ENCODE measurements at places on chromosomes 7 and 10.
A peak's percentile ranks its signal among the peaks of the same experiment; 100 is the strongest.

DNA sequence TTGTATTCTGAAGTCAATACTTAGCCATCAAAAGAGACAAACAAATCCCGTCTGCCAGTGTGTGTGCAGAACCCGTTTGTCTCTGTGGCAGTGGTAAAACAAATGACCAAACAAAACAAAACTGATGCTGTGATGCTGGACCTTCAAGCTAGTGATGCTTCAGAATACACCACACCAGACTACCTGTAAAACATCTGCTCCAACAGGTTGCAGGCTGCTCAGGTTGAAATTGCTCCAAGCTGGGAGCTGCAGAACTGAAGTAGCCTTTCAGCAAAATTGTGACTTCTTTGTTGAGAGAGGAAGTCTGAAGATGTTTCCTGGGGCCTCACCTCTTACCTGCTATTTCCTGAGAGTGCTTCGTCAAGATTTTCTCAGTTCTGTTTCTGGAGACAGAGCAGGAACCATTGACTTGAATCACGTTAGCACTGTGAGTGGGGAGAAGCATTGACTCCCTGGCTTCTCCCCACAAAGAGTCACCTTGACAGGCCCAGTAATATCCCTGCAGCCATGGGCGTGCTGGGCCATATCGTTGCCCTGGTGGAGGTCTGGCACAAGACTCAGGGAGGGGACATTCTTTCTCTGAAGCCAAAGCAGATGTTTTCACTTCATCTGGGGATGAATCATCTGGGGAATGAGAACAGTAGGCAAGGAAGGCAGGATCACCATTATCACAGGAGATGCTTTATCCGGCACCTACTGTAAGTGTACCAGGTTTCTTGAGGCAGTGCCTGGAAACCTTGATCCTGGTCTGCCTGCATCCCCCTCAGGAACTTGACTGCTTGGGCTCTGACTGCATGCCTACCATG, 80.2 kb downstream of the RBM20 start:
- peak; percentile 25 for DNase-seq

GRCh38 chr10:21929070-21929469, 74.5 kb downstream of the DNAJC1 start:
- DNase-seq: no peak

DNA sequence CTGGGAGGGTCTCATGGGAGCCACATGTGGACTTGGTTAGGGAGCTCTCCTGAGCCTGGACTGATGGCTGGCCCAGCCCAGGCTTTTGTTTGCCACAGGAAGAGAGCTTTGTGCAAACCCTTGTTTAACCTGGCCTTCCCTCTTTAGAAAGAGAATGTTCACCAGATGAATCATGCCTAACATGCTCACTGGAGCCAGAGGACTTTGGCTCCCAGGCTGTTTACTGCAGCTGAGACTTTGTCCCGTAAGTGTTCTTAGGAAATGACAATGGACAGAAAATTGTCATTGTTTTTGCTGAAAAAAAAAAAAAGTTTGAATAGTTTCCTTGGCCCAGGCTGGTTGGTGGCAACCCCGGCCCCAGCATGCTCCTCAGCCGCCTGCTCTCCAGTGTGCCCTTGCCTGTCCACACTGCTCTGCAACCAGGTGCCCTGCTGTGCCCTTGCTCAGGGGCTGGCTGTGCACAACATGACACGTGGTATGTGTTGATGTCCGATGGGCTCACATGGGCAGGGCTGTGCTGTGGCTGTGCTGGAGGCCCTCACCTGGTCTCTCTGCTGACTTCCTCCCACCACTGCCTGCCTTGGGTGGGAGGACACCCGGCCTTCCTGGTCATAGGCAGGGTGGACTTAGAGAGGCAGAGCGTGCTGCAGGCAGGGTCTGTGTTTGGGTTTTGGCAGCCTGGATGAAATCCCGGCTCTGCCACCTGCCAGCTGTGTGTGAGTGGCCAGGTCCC, 215.3 kb upstream of the ZNF32 start:
- DNase-seq: no peak

- DNase-seq: no peak
Observed at GRCh38 chr7:111763221-111763801, 201.0 kb upstream of the IMMP2L start.

DNA sequence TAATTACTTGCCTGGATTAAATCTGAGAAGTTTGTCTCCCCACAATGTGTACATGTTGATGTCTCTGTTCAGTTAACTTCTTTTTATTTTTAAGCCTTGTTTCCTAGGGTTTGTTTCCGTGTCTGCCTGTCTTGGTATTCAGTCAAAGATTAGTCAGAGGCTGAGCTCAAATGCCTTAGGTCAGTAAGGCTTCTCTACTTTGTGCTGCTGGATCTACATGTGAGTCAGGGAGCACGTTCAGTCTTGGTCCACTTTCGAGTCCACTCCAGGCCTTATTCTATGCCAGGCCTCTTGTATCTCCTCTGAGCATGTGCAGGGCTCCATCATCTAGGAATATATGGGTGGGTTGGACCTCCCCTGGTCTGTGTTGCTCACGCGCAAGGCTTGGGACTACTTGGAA, 93.3 kb upstream of the FZD8 start:
- DNase-seq: no peak

DNA sequence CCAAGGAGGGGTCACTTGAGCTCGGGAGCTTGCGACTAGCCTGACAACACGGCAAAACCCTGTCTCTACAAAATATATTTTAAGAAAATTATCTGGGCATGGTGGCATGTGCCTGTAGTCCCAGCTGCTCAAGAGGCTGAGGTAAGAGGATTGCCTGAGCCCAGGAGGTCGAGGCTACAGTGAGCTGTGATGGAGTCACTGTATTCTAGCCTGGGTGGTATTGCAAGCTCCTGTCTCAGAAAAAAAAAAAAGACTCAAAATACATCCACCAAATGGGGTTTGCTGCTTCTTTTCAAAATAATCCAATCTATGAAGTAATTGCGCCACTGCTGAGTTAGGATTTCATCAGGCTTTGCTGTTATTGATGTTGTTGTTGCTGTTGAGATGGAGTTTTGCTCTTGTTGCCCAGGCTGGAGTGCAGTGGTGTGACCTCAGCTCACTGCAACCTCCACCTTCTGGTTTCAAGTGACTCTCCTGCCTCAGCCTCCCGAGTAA, 11.1 kb upstream of the VIM start:
- DNase-seq: no peak

GRCh38 chr10:60348982-60349381, 40.7 kb downstream of the ANK3 start:
- no peak for DNase-seq

DNA sequence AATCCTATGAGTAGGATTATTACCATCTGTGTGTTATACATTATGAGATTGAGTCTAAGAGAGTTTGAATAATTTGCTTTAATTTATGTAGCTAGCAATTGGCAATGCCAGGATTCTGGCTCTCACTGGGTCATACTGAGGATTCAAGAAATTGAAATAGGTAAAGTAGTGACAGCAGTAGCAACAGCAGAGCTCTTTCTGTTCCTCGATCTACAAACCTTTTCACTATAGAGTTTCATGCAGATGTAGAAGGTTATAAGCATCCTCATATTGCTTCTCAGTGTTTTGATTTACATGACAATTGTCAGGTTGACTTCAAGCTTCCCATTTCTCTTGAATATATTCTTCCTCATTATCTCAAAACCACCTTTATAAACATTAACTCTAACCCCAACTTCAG, 294.1 kb upstream of the CSTF2T start:
- DNase-seq: no peak

DNA sequence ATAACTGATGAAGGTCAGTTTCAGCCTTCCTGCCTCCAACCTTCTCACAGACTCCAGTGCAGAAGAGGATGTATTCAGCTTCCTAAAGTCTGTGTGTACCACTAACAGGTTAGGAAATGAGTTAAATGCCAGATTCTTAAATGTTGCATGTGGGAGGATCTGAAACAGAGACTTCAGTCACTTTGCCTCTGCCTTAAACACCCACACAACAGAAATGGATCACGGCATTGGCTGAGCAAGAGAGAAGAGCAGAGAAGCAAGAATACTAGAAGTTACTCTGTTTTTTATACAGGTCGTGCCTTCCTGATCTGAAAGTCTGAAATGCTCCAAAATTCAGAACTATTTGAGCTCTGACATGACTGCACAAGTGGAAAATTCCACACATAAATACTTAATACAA, 98.9 kb upstream of the ARHGAP21 start:
- peak; percentile 55 for DNase-seq

DNA sequence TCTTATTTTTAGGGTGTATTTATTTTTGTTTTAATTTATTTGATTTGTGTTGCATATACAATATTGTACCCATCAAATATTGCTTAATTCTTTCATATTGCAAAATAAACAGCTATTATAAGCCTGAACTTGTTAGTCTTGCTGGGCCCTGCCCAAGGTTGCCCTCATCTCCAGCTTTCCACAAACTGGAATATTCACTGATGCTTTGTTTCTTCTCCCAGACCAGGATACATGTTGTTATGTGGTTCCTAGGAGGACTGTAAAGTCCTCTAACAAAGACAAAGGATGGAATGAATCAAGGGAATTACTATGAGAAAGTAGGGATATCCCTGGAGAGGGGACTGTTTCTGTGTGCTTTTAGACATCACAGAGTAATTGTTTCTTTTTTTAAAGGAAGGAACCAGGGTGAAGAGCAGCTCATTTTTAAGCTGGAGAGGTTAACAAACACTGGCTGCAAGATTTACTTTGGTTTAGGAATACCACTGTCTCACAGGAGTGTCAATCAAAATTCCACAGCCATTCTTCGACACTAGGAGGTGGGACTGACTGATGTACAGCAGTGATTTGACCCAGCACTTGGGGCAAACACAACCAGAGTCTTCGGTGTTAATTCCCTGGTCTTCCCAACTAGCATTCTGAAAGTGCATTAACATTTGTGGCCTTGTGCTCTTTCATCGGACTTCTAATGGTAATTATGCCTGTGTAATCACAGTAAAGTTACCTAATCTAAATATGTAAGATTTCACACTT, 14.8 kb upstream of the CD36 start:
- DNase-seq: no peak

DNA sequence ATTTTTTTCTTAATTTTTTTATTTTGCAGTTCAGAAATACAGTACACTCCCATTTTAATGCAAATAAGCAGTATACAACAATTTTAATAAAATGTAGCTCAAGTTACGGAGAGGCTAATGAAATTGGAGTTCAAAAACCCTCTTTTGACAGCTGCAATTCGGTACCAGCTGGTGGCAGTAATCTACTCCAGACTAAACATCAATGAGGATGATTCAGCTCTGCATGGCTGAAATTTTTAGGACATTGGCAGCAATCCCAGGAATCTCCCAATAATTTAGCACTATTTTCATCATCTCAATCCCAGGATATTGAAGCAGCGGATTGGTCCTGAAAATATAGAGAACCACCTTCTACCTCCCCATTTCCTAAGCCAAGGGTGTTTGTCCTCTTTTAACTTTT, 278.8 kb downstream of the CACNA2D1 start:
- no peak for DNase-seq

- no peak for DNase-seq
Observed at GRCh38 chr7:139094596-139094995, 14.9 kb downstream of the ZC3HAV1 start.

GRCh38 chr7:5514440-5515035, 90.9 kb upstream of the TNRC18 start:
- no peak for DNase-seq

All from stimulated activated CD4-positive, alpha-beta T cell treated with anti-CD3 and anti-CD28 coated beads, Interleukin-15, amount 100 ng/mL, for 24 hours (primary cell).